ENCODE measurements at places on chromosomes 13 and 19.

GRCh38 chr19:46813839-46814358 lies 25.5 kb upstream of the SLC1A5 start:
- DNase-seq, result no peak

DNA sequence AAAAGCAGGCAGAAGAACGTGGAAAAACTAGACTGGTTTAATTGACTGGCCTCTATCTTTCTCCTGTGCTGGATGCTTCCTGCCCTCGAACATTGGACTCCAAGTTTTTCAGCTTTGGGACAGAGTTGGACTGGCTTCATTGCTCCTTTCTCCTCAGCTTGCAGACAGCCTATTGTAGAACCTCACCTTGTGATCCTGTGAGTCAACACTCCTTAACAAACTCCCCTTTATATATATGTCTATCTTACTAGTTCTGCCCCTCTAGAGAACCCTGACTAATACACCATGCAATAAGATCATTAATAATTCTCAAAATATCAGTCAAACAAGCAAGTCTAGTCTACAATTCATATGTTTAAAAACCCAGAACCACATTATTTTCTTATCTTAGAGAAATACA lies 662.4 kb downstream of the TBC1D4 start:
- DNase-seq, result no peak

DNA sequence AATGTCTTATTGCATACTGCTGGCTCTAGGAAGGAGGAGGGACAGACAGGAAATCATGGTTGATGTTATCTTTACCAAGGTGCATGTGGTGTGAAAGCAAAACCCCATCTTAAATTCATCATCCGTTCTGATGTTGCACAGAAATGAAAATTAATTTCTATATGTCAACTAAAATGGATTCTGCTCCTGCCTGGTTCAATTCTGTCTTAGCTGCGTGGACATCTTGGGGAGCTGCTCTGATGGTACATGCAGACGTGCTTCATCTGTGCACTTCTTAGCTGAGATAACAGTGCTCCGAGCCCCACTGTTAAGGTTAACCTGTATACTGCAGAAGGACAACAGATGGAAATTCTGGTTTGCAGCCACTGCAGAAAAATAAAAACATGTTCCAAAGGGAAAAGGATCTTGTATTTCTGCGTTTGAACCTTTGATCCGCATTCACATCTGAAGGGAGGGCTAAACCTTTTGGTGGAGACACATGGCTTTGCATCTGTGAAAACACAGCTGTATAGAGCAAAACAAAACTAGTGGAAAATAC lies 155.6 kb downstream of the TM9SF2 start:
- DNase-seq, result no peak

DNA sequence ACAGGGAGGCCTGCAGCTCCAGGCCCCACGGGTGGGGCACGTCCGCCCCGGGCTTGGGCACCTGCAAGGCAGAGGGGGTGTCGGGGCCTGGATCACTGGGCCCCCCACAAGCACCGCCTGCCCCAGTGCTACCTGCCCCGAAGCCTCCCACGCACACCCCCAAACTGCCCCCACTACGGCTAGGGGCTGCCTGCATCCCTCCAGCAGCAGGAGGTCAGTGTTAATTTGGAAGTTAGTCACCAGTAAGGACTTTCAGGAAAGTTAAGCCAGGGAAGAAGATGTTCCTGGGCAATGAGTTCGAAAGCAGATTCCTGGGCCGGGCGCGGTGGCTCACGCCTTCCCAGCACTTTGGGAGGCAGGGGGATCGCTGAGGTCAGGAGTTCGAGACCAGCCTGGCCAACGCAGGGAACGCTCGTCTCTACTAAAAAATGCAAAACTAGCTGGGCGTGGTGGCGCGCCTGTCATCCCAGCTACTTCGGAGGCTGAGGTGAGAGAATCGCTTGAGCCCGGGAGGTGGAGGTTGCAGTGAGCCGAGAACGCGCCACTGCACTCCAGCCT lies 5.5 kb downstream of the PEAK3 start:
- no peak for DNase-seq

- DNase-seq, result no peak
These were observed 268.7 kb downstream of the SPRY2 start for GRCh38 chr13:80072231-80072630.

GRCh38 chr13:71613066-71613745 lies 253.8 kb downstream of the DACH1 start:
- DNase-seq, result peak; percentile 78

- DNase-seq, result no peak
These were observed 49.6 kb downstream of the THSD1 start for GRCh38 chr13:52356327-52356726.

- DNase-seq, result peak; percentile 72
These were observed 12.7 kb upstream of the SLC44A2 start for GRCh38 chr19:10612499-10613119.

DNA sequence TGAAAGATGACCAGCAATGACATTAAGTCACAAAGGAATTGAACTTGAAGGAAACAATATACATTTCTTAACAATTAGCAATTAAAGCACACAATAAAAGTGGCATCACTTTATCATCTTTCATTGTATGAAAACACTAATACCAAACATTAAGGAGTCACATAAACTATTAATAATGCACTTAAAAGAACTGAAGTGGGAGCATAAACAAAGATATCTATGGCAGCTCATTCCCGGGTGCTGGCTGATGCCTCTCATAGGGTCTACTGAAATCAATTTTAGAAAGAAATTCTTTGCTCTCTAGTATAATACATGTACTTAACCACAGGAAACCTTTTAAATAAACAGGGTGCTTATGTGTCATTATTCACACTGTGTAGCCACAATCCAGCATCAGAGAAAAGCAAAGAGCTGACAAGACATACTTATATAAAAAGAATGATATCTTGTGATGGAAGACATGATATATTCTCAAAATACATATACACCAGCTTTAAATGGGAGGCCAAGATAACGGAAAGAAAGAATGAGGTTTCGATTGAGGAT lies 1207.8 kb downstream of the EFNB2 start:
- DNase-seq, result no peak

DNA sequence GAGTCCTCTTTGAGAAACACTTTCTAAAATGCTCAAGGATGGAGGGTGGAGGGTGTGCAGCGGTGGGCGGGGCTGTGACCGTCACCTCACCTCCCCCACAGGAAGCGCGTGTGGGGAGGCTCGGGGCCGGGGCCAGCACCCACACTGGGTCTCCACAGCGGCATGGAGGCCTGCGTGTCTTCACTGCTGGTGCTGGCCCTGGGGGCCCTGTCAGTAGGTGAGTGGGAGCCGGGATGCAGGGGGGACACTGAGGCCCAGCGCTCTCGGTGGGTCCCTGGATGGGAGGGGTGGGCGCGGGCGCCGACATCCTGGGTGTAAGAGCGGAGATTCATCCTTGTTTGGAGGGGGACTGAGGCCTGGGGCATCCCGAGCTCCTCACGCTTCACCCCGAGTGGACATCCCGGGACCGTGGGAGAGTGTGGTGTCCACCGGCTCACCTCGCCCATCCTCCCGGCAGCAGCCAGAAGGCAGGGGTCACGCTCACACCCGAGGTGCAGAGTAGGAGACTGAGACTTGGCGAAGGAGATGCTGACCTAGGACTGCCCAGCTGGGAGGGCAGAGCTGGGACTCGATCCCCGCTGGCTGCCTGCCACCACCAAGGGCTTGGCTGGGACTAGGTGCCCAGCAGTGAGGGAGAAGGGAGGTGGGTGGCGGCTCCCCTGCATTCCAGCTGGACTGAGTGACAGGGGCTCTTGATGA lies at the start of gene GZMM:
GZMM (plus strand) TSS at position 144 of the 699 bp plus-strand sequence; CDS start at position 163, 19 bp downstream.
- DNase-seq, result no peak

DNA sequence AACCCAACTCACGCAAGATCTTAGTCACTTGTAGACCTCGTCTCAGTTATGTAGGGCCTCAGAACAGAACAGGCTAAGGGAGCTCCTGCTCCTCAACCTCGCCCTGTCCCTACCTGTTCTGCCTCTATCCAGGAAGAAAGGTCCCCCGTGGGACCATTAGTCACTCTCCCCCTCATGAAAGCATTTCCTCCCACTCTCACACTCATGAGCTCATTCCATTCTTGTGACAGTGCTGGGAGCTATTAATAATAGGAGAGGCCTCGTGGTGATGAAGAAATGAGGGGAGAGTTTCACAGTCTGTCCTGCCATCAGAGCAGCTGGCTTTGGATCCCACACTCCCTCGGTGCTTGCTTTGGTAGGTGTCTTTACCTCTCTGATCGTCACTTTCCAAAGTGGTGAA lies 10.2 kb downstream of the PPP2R1A start:
- no peak for DNase-seq

DNA sequence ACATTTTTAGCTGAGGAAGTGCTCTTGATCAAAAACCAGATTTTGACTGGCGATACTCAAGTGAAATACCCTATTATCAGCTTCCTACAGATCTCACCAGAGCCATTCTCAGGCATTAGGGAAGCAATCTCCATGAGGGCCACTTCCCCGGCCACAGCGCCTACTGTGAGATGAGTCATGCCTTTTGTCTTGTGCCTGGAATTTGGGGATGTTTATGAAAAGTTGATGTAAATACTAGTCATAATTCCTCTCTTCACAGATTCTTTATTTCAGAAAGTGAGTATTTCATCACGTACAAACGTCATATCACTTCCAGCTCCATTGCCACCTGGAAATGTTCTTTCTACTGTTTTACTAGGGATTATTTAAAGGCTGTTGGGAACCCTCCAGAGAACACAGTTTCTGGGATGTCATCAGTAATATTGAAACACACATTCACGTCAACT lies 25.3 kb upstream of the SLC46A3 start:
- DNase-seq, result peak; percentile 26

DNA sequence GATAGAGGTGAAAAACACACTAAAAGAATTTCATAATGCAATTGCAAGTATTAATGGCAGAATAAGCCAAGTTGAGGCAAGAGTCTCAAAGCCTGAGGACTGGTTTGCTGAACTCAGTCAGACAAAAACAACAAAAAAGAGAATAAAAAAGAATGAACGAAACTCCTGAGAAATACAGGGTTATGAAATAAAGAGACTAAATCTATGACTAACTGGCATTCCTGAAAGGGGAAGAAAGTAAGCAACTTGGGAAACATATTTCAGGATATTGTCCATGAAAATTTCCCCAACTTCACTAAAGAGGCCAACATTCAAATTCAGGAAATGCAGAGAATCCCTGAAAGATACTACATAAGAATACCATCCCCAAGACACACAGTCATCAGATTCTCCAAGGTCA lies 47.8 kb downstream of the UBL3 start:
- DNase-seq, result no peak

GRCh38 chr19:5001615-5002014 lies 32.7 kb downstream of the KDM4B start:
- DNase-seq, result peak; percentile 84

DNA sequence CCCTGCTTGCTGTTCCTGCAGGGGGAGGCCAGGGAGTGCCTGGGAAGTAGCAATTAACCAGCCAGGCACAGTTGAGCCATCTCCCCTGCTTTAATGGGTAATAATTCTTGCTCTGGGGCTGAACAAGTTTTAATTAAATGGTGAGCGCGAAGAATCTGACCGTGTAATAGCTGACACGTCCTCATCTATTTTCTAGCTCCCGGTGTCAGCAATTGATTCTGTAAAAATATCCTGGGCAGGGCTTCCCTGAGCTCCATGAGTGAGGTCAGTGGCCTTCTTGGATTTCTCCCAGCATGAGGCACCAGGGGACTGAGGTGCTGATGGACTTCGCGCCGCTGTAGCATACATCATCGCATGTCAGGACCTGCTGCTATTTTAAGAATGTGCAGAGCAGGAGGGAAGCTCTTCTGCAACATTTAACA lies 26.9 kb downstream of the SIPA1L3 start:
- no peak for DNase-seq

DNA sequence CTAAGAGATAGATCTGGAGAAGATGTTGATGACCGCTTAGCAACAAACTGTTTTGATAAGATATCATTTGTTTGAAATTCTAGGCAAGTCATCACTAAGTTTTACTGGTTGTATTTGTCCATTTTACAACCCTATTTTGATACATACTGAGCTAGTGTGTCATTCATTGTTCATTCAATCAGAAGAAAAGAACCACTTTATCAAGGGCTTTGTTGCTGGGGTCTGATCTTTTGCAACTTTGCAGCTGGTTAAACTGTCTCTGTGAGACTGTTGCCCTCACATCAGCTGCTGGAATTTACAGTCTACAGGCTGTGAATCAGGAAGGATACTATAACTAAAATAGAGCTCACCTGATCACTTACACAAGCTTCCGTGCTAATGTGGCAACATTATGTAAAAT lies 290.5 kb downstream of the RFC3 start:
- DNase-seq, result no peak

- no peak for DNase-seq
These were observed 5.0 kb upstream of the EID2 start for GRCh38 chr19:39544911-39545310.

- peak; percentile 31 for DNase-seq
These were observed 7.0 kb downstream of the CUL4A start for GRCh38 chr13:113216254-113217048.

DNA sequence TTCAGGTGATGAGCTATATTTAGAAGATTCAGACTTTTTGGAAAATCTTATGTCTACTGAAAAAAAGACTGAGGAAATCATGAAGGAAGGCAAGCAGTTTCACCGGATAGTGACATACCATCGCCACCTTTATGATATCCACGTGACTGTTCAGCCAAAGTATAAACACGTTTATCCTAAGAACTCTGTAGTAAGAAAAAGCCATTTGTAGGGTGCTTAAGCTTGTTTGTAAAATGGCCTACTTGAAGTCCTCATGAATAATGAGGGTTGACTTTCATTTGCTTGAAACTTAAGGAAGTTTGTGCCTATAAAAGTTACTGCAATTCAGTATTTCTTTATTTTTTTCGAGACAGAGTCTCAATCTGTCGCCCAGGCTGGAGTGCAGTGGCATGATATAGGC lies 7.8 kb upstream of the TDRD12 start:
- DNase-seq, result no peak

DNA sequence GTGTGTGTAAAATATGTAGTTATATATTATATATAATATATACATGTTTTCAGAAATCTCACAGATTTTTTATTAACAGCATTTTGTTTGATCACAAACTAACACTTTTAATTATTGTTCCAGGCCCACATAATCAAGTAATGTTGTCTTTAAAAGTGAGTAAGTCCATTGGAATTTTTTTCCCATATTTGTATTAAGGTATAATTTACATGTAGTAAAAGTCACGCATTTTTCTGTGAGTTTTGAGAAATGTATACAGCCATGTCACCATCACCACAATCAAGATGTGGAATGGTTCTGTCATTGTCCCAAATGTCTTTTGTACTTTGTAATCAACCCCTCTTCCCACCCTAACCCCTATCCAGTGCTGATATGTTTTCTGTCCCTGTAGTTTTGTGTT lies 120.0 kb upstream of the RFC3 start:
- no peak for DNase-seq
